ENCODE measurements at places on chromosomes 16 and 17.
A peak's percentile ranks its signal among the peaks of the same experiment; 100 is the strongest.

GRCh38 chr17:83078378-83079351 lies 744 bp upstream of the METRNL start:
- DNase-seq: no peak

DNA sequence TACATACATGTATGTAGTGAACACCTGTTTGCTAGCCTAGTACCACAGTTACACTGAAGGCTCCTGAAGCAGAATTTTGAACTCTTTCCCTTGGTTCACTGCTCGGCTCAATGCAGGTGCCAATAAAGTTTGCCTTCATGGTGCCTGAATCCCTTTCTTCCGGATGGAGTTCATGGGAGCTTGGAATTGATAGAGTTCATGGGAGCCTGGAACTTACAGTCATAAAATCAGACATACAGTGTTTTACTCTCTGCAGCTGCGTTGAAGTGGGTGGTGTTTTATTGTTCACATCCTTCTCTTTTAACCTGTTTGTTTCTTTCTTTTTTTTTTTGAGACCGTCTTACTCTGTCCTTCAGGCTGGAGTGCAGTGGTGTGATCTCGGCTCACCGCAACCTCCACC lies 29.2 kb upstream of the ABR start:
- DNase-seq: no peak

DNA sequence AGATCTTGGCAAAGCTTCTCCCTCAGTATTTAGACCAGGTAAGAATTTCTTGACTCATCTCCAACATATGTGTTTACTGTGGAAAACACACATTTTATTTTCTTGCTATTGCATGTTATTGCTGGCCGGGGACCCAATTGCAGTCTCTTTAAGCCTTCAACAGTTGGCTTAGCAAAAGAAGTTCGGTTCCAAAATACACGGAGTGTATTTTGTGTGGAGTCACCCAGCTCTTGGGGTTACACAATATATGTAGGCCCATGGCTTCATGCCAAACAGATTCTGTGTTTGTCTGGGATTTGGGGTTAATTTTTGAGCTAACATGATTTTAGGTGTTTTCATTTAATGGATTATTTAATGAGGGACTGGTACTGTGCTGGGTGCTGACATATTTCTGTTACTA lies 4.0 kb downstream of the ALDH3A2 start:
- DNase-seq: no peak

DNA sequence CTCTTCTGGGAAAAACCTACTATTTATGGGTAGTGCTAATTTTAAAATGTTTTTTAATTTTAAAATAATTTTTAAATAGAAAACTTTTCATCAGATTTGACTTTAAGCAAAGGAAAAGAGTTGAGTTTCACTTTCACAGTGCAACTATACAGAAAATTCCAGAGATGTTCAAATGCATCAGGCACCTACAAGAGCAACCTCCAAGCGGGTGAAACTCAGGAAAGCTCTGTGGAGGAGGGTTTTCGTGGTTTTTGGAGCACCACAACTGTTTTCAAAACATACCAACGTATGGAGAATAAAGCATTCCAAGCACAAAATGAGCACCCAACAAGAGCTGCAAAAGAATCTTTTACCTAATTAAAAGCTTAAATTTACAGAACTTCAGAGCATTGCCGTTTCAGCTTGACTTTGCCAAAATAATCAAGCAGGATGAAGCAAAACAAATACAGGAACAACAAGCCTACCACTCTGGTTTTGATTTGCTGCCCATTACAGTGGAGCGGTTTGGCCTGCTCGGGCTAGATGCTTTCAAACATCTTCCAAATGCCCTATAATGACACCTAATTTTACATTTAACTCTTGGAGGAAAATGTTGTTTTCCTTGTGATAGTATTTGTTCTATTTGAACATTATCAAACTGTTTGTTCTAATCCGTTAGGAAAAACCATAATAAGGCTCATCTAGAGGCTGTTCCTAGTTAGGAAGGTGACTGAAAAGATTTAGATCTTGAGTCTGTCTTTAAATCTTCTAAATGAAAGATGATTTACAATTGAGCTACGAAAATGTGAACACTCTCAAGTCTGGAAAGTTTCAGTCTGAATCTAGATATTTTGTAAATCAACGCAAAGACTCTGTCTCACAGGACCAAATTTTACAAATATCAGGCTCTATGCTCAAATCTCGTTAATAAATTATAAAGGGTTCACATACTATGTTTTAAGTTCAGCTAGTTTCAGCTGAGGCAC lies 34.5 kb downstream of the NACA2 start:
- DNase-seq: no peak

GRCh38 chr17:4959261-4959965 lies 8.2 kb downstream of the SPAG7 start:
- DNase-seq: no peak

- no peak for DNase-seq
Observed at GRCh38 chr17:3039736-3040135, 23.7 kb downstream of the OR1D5 start.

GRCh38 chr17:8477715-8478441 lies 42.2 kb downstream of the NDEL1 start:
- DNase-seq: no peak

DNA sequence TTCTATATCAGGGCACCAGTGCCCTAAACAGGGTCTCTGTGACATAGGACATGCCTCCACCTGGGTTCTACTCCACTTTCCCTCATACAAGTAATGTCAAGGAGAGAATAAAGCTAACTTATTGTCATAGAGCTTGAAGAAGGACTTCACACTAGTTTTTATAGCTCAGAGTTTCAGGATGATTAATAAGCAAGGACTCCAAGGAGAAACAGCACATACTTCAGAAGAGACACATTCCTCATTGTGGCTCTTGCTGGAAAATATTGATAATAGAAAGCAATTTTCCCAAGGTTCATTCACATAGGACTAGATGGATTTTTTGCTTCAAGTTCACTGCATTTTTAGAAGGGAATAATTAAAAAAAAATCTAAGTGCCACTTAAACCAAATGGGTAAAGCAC lies 133.3 kb downstream of the CA10 start:
- DNase-seq: no peak

DNA sequence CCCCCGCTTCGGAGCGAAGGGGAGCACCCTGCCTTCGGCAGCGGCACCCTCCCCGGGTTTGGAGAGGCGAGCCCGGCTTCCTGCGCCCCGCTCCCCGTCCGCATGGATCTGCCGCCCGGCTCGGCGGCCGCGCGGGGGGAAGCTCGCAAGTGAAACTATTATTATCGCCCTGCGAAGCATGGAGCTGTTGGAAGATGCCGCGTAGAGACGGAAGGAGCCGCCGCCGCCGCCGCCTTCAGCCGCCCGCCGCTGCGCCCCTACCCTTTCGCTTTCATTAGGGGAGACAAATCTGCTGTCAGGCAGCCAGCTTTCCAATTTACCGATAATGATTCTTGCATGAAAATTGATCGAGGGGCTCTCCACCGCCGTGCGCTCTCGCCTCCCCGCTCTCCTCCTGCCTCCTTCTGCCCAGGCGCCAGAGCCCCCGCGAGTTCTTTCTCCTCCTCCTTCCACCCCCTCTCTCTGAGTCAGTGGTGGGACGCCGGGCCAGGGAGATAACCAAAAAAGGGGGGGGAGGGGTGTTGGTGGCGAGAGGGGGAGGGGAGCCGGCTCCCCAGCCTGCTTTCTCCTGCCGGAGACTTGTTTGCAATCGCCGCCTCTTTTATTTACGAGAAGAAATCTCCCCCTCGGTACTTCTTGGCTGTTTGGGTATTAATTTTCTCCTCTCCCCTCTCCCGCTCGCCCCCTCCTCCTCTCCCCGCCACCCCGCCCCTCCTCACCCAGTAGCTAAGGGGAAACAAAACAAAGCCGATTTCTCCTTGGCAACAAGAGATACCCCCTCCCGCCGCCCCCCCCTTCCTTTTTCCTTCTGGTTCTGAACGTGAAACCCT lies 58.0 kb upstream of the GSE1 start:
- peak; percentile 36 for DNase-seq

- no peak for DNase-seq
Observed at GRCh38 chr16:49472598-49472997, 99.0 kb downstream of the C16orf78 start.

DNA sequence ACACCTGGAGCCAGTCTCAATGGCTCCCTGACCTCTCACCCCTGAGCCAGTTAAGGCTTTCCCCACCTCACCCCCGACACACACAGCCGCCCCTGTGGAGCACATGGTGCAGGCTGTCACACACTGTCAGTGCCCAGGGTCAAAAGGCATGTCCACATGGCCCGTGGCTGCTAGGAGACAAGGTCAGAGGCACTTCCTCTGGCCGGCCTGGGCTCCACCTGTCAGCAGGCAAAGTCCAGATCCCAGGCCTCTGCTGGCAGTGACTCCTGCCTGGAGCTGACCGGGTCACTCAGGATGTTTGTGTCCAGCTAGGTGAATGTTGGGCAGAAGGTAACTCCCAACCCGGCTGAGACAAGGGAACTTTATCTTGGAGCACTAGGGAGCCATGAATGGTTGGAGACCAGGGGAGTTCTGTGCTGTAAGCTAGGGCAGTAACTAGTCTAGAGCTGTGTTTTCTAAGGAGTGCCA lies 6.0 kb downstream of the SREBF1 start:
- no peak for DNase-seq

- no peak for DNase-seq
Observed at GRCh38 chr16:9412031-9412914, 320.8 kb downstream of the HAPSTR1 start.

GRCh38 chr17:55996826-55997225 lies 156.4 kb upstream of the ANKFN1 start:
- DNase-seq: no peak

- no peak for DNase-seq
Observed at GRCh38 chr16:53840456-53840855, 136.5 kb downstream of the FTO start.

DNA sequence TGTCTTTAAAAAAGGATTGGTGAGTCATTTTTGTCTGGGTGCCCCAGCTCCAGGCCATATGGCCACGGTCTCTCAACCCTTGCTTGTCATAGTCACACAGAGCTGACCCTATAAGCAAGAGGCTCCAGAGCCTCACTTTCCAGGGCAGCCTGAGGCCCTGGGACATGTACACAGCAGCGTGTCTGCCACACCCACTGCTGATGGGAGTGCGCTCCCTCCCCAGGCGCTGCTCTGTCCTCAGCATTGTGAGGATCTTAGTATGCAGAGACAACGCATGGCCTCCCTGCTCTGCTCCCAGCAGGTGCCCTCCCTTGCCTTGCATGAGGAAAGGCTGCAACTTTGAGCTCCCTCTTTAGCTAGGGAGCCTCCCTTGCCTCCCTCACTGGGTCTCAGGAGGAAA lies 80.8 kb upstream of the CRHR1 start:
- DNase-seq: no peak
